ENCODE measurements at places on chromosomes 2 and 18.

DNA sequence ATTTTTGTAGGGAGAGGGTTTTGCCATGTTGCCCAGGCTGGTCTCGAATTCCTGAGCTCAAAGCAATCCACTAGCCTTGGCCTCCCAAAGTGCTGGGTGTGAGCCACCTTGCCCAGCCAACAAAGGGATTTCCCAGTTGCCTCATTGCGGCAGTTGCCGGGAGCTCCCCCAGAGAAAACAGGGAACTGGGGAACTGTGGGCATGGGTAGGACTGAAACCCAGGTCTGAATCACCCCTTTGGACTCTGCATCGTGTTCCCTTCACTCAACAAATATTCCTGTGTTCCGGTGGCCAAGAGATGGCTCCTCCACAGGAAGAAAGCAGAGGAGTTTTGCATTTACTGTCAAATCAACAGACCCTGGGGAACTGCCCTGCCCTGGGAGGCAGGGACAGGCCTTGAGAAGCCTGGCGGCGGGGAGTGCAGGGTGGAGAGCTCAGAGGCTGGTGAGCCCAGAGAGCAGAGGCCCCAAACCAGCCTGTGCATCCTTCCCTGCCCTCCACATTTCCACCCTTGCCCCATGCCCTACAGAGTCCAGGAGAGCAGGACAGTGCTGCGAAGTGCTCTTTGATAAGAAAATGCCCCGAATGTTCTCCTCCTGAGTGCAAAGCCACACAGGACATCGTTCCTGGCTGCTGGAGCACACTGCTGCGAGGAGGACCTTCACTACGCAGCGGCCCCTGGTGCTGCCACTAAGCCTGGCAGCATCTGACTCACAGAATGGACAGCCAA is 24.9 kb downstream of the MYO7B start:
- no peak for DNase-seq

DNA sequence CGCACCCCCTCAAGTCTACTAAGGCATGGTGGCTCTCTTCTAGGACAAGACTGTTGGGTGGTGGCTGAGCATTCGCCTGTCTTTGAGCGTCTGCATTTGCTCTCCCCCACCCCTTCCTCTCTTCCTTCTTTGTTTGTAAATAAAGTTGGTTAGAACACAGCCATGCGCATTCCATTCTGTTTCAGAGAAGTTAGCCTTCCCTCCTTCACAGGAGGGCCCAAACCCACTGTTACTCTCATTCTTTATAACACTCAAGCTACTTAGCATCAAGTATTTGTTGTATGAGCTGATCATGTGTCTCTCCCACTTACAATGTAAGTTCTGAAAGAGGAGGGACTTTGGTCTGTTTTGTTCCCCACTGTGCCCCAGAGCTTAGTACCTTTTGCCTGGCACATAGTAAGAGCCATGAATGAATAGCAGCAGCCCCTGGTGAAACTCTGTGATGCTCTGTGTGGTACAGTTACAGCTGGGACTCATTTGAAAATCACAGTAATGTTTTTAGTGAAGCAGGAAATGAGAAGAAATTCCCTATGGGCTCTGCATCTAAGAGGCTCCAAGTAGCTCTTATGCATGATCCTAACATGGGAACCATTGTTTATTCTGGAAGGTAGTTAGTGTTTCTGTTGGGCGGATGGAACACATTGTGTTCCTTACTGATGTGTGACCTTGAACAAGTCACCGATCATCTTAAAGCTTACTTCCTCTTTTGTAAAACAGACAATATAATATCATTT is 7.7 kb downstream of the MGAT5 start:
- no peak for DNase-seq

GRCh38 chr18:4631239-4631638 is 176.1 kb upstream of the DLGAP1 start:
- no peak for DNase-seq

- DNase-seq, result no peak
Observed at GRCh38 chr18:25223899-25224886, 127.8 kb downstream of the ZNF521 start.

DNA sequence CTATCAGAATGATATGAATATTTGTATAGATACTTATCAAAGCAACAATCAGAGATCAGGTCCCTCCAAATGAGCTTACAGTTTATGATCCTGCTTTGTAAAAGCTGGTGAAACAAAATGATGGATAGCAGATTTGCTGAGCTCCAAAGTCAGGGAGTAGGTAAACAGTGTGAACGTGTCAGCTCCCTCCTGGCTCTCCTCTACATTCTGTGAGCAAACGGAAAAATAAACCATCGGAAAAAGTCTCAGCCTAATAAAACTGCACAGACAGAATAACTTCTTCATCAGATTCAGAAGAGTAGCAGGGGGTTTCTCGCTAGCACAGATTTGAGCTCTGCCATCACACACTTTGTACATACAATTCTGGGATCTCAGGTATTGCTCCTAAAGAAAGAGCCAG is 51.3 kb downstream of the BCL11A start:
- DNase-seq, result no peak

- DNase-seq, result no peak
Observed at GRCh38 chr2:175904035-175904434, 98.0 kb downstream of the LNPK start.

GRCh38 chr2:18795906-18796305 is 206.5 kb upstream of the NT5C1B start:
- DNase-seq, result no peak

DNA sequence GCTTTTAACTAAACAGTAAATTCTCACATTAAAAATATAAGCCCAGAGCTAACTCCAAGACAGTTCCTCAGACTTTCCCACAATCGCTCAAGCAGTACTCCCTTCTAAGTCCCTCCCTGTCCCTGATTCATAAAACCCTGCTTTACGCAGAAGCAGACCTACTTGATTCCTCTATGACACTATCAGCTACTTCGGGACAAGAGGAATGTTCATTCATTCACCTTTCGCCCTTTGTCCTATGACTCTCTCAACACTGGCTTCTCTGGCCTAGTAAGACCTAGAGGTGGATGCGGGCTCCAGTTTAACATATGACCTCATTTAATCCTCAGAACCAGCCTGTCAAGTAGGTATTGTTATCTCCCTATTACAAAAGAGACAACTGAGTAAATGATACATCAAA is 10.2 kb downstream of the LPIN2 start:
- no peak for DNase-seq

- no peak for DNase-seq
Observed at GRCh38 chr2:236744281-236744705, 174.7 kb downstream of the ACKR3 start.

DNA sequence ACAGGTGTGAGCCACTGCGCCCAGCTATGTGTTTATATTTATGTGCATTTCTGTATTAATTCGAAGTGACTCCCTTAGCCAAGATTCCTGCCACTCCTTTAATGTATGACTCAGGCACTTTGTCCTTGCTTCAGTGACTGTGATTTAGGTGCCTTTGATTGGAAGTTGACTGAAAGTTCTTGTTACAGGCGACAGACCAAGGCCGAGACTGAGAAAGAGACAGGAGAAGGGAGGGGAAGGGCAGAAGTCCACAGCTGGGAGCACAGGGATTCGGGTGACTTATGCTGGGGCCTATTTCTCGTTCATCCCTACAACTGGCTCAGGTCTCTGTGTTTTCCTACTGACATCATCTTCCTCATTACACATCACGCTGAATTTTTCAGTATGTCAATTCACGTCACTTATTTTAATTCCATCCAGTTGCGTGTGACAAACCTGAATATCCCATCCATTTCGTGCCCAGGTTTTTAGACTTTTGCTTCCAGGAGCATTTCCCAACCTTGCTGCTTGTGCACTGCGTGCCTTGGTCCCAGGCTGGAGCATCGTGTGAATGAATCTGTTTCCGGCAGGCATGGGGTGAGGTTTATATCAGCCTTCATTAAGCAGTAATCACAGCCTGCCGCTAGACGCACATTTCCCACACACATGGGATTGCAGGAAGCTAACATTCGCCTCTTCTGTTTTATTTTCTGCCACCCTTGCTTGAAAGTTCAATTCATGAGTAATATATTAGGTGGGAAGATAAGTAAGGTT is 42.4 kb downstream of the TMEM18 start:
- no peak for DNase-seq

GRCh38 chr2:75064691-75065396 is 106.4 kb downstream of the POLE4 start:
- DNase-seq, result peak; percentile 2

GRCh38 chr18:9455718-9456511 is 19.4 kb upstream of the RALBP1 start:
- DNase-seq, result no peak

DNA sequence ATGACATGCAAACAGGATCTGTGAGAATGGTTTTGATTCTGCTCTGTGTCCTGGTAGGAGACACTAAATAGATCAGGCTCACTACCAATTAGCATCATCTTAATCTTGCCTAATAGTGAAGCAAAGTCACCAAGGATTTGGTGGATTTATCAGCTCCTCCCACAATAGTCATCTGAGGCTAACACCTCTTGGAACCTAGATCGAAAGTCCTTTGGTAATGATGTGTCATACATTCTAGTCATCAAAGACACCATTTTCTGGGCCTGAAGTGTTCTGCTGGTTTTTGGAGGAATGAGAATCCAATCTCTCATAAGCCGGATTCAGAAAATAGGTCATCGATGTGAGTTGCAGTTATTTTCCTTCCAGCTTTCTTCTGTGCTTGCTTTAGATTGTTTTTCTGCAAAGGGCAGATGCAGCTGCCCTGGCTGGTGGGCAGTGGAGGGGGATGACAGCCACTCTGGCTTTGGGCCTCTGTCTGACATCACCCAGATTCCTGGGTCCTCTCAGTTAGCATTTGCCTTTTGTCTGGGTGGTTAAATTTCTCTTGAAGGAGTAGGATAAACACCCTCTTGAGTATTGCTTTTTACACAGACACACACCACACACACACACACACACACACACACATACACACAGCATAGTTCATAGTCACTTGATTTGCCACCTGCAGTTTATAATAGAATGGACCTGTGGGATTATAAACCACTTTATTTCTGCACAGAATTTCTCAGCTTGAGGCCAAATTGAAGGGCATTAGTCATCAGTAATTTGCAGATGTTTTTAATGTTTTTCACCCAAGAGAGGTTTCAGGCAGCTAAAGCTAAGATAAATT is at the start of gene MYO3B:
MYO3B (plus strand) TSS at position 198 of the 832 bp plus-strand sequence; CDS start at position 339, 141 bp downstream.
- DNase-seq, result no peak

DNA sequence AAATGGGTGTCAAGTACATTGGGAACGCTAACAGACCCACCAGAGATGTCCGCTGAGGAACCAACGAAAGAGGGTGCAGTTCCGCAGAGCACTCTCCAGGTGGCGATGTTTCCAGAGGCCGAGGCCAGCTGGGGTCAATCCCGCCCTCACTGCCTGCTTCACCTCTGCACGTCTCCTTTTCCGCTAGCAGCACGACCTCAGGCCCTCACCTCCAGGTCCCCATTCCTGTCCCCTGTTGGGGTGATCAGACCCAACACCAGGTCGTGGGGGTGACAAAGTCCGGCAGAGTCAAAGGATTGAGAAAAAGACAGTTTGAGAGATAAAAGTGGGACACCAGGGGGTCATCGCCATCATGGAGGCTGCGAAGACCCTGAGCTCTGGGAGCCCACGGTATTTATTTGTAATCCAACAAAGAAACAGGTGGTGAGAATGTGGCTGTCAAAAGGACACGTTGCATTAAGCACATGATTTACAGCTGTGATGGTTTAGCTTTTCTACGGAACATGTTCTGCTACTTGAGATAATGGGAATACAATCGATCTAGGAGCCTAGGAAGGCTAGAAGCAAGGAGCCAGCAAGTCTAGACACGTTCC is 27.3 kb downstream of the ZAP70 start:
- no peak for DNase-seq

GRCh38 chr2:157336137-157337010 is 10.8 kb upstream of the ERMN start:
- no peak for DNase-seq

GRCh38 chr2:80012061-80012460 is 292.5 kb downstream of the LRRTM1 start:
- no peak for DNase-seq

DNA sequence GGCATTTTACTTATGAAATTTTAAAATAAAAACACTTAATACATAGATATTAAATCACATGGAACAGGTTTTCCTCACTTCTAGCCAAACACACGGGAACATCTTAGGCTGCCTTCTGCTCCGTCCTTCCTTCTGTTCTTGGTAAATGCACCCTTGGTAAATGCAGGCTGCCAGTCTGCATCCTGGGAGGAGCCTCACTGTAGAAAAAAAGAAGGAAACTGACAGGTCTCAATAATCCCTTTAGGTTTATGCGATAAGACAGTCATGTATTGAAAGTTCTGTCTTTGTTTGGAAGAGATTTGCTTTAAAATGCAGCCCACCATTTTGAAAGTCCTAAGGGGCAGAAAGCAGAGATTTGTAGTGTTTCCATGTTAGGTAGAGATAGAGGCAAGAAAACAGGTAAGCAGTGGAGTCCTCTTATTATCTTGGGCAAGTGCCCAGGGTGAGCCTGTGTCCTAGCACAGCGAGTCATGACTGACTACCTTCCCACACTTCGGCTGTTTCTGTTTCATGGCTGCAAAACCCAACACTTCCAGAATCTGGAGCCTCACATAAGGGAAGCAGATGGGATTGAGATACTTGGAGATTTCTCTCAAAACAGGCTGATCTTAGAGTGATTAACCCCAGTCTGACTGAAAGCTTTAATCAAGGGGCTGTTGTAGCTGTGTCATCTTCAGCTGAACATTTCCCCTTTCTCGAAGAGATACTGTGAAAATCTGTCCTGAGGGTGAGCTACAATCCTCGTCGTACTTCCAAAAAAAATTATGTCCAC is 131.4 kb upstream of the MAP3K20 start:
- DNase-seq, result no peak

- DNase-seq, result no peak
Observed at GRCh38 chr2:101173707-101174295, 22.6 kb upstream of the TBC1D8 start.

DNA sequence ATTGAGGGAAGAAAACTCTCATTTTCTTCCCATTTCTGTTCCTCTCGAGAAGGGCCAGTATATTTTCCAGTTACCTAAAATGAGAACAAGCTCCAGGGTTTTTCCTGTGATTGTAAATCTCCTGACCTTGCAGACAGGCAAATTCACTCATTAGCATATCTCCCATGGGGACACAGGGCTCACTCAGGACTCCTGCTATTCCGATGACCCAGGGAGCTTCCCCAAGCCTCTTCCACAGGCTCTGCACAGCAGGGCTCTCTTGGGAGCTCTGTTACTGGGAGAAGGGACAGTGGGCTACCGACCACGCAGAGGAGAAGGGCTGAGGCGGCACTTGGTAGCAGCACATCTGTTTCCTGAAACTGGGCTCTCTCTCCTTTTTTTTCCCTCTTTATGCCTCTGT is 135.2 kb upstream of the CAPN13 start:
- no peak for DNase-seq

Data from activated CD4-positive, CD25-positive, alpha-beta regulatory T cell treated with anti-CD3 and anti-CD28 coated beads, Interleukin-2, amount 50 U/mL, for 16 hours (primary cell).